ENCODE measurements at places on chromosomes 2 and 18. TPM values are rescaled to one million over a fixed set of nuclear protein-coding genes. Genes with fewer than 3 reads are reported as not detected.

HOXD4 gene
- 2.2 TPM for total RNA-seq

DCC gene
- total RNA-seq, result 0.13 TPM

LYPD6 gene
- total RNA-seq, result 2.0 TPM

DNA sequence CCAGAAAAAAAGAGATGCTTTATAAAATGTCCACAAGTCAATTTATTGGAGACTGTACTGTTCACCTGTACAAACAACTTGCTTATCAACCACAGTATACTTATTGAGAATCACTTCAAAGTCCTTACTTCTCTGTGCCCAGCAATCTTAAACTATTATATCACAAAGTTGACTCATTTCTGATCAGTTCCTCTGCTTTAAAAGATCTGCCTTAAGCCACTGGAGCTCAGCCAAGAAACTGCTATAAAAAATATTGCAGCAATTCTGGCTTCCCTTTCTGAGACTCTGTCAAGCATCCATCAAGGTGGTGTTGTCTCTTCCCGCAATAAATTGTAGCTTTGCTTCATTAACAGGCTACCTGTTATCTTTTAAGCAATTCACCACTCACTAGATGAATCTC lies 375.2 kb upstream of the SPHKAP start:
- H3K4me3 ChIP-seq, result no peak overlapping the region
- H3K27me3 ChIP-seq, result no peaks in the 10 kb centered on the region
- H3K36me3 ChIP-seq, result no peaks in the 10 kb centered on the region
- no peak for DNase-seq
- no peaks in the 10 kb centered on the region for H3K4me1 ChIP-seq
- no peak overlapping the region for H3K27ac ChIP-seq

GRCh38 chr18:22213333-22213973 lies 44.1 kb downstream of the GATA6 start:
- peak; percentile 27 for DNase-seq
- no peaks in the 10 kb centered on the region for H3K36me3 ChIP-seq
- no peaks in the 10 kb centered on the region for H3K4me1 ChIP-seq
- no peak overlapping the region for H3K4me3 ChIP-seq
- no peak overlapping the region for H3K27ac ChIP-seq
